ENCODE measurements at places on chromosomes 6 and 20. TPM values are rescaled to one million over a fixed set of nuclear protein-coding genes. Genes with fewer than 3 reads are reported as not detected.

DNA sequence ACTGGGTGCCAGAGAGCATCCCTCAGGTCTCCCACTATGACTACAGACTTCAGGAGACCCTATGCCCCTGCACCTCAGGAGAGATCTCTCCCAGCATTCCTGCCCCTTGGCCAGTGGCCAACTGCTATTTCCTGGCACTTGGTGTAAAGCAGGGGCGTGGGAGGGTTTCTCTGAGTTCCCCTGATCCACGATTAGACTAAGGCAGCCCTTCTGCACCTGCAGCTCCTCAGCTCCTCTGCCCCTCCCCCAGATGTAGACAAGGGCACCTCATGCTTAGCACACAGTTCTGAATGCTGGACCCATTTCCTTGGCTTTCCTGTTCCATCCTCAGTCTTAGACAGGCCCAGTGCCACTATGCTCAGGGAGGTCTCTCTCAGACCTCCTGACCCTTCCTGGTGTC is 28.6 kb downstream of the EDN1 start:
- no peak for DNase-seq

DNA sequence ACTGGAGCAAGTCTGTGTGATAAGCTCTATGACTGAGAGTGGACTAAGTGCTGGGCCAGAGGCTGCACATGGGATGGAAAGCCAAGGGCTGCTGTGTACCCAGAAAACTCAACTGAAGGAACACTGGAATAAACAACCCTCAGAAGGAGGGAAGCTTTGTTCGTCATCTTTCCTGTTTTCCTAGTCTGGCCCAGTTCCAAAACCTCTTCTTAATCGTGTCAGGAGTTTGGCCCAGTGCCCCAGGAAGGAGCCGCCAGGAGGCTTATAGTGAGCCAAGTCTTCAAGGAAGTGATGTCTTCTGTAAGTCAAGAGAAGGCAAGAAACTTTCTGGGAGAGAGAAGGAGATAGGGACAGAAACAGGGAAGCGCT is 23.3 kb upstream of the TOP1 start:
- peak; percentile 98 for DNase-seq

- DNase-seq, result peak; percentile 62
Measured at GRCh38 chr6:8219352-8219943, 117.1 kb upstream of the EEF1E1 start.

DNA sequence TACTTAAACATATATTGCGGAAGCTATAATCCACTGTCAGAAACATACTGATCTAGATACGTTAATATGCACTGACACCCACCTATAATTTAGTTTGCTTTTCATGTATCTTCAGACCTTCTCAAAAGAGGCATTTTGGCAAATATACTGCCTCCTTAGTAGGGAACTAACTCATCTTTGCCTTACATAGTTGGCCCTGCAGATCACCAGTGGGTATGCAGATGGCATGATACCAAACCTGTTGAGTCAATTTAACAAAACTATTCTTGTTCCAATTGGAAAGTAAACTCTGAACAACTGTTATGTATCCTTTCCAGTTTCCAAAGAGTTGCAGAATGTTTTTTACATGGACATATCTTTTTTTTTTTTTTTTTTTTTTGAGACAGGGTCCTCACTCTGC is 35.6 kb upstream of the TBC1D20 start:
- no peak for DNase-seq

- no peak for DNase-seq
Measured at GRCh38 chr6:41966214-41966920, 24.8 kb upstream of the CCND3 start.

SCRT2 gene
- total RNA-seq, result not detected

NANP gene
- 7.5 TPM for total RNA-seq
